H7 (cell line): ENCODE measurements at places on chromosomes 3 and 15. TPM values are rescaled to one million over a fixed set of nuclear protein-coding genes. Genes with fewer than 3 reads are reported as not detected.
A peak's percentile ranks its signal among the peaks of the same experiment; 100 is the strongest.

DNA sequence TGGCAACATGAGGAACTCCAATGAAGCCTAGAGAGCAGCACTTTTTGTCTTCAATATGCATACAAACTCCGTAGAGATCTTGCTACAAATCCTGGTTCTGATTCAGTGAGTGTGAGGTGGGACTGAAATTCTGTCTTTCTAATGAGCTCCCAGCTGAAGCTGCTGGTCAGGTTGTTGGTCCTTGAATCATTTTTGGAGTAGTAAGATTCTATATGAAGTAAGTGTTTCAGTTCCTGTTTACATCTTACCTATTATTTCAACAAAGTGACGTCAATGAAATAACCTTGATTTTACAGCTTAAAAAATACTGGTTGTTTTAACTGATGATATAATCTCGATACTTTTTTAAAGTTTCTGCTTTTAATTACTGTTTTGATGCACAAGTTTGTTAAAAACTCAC is 33.9 kb downstream of the SHQ1 start:
- no peak for DNase-seq

Gene GATA2
- 3.9 and 5.4 TPM in 2 replicates for total RNA-seq

Gene RBPMS2
- total RNA-seq, result 8.5 and 9.4 TPM in 2 replicates

- no peak for DNase-seq
These were observed 48.3 kb downstream of the MITF start for GRCh38 chr3:69787436-69788168.

Gene C3orf33
- total RNA-seq, result 1.9 and 2.9 TPM in 2 replicates

Gene CHRM5
- not detected in 2 replicates for total RNA-seq

Gene MAP6D1
- 1.7 and 4.4 TPM in 2 replicates for total RNA-seq

- DNase-seq, result no peak
These were observed 495.0 kb upstream of the ZNF385D start for GRCh38 chr3:22245811-22246583.

DNA sequence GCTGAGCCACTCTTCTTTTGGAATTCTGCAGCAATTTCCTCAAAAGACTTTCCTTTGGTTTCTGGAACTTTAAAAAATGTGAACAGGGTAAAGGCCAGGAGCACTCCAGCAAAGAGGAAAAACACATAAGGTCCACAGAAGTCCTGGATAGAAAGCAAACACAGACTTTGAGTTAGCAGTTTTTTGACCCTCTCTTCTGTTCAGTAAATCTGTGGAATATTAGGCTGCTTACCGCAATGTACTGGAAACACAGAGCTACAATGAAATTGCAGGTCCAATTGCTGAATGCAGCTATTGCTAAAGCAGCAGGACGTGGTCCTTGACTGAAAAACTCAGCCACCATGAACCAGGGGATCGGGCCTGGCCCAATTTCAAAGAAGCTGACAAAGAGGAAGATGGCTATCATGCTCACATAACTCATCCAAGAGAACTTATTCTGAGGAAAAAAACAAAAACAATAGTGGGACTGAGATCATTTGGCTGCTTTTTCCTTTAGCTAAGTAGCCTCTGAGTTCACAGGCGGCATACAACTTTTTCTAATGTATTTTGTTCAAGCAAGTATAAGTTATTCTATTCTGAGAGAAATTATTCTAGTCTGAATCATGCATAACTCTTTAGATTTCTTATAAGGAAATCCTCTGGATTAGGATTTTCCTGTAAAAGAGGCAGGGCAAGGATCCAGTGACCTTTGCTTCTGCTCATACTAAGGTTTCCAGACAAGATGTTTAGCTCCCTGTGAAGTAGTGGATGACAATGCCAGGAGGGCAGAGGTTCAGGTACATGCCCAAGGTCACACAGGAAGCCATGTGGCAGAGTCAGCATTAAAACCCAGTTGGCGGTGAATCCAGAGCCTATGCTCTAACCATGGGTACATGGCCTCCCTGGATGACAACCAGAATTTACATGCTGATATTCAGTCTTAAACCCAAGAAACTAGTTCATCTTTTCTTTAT is 28.3 kb downstream of the SLC2A2 start:
- DNase-seq, result no peak

Gene TAGLN3
- 3.5 and 4.5 TPM in 2 replicates for total RNA-seq

DNA sequence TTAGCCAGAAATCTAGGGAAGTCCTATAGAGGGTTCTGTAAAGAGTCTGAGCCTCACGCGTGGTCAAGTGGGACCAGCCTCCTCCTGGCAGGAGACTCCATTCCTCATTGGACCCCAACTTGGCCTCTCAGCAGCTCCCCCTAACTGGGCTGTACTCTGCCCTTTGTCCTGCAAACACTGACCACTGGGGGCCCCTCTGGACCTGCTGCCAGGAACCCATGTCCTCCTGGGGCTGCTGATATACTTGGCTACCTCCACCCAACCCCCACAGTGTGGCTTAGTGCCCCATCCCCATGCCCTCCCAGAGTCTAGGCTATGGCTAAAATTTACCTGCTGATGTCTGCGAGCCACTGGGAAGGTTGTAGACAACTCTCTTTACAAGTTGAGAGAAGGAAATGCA is 62.7 kb downstream of the UBP1 start:
- DNase-seq, result peak; percentile 22

DNA sequence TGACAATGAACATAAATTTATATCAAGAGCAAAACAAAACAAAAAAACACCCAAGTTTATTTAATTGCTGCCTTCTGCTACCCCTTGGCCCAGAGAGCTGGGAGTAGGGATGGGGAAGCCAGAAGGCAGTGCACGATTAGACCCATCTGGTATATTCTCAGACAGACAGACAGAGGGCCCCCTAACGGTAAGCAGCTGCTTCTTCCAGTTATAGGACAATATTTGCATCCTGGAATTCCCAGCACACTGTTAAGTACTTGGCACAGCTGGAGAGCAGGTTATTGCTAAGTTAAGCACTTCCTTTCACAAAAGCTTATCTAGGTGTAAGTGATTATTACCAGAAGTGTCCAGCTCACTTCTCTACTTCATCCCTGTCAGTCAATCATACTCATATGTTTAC is 39.3 kb downstream of the C2CD4B start:
- DNase-seq, result no peak

- DNase-seq, result no peak
These were observed 103.2 kb downstream of the SST start for GRCh38 chr3:187567021-187567420.

GRCh38 chr15:93997071-93997658 is 234.2 kb upstream of the MCTP2 start:
- no peak for DNase-seq

Gene CFAP161
- 0.59 TPM in 1 of 2 replicates, not detected in the other for total RNA-seq

Gene PRR20G
- 0.22 TPM in 1 of 2 replicates, not detected in the other for total RNA-seq

Gene GUCA1C
- not detected in 2 replicates for total RNA-seq

DNA sequence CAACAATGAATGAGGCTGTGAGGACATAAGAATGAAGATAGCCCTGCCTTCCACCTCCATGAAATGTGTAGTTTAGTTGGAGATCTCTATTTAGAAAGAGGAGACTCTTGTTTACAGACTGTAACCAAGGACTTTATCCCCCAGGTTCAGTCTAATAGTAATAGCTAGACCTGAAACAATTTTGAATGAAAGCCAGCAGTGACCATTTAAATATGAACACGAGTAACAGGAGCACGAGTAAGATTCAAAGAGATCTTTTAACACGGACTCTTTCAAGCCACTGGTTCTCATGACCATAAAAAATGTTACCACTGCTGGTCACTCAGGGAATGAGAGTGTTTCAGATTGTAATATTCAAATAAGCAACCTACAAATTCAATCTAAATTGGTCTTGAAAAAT is 123.1 kb downstream of the FMN1 start:
- no peak for DNase-seq

DNA sequence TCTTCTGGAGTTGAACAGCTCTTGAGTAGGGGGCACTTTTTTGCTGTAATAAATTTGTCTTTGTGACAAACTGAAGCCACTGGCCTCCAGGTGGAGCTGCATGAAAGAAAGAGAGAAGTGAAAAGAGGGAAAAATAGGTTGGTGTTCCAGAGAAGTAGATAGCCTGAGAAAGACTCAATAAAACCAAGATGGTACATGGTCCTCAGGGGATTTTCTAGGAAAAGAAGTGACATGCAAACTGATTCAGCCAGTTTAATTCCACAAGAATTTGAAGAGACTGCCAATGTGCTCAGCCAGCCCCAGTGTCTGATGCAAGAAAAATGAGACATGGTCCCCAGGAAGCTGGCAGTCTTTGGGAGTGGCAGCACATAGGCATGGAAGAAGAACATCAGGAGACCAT is 152.7 kb downstream of the CD47 start:
- DNase-seq, result peak; percentile 19

GRCh38 chr3:195906865-195907683 is 1.3 kb downstream of the TNK2 start:
- peak; percentile 75 for DNase-seq

- DNase-seq, result no peak
These were observed 42.9 kb downstream of the ATP13A3 start for GRCh38 chr3:194443901-194444300.

GRCh38 chr15:72855791-72856190 is 72.2 kb upstream of the ADPGK start:
- no peak for DNase-seq

- DNase-seq, result no peak
These were observed 46.7 kb downstream of the UBE3A start for GRCh38 chr15:25391971-25392721.

DNA sequence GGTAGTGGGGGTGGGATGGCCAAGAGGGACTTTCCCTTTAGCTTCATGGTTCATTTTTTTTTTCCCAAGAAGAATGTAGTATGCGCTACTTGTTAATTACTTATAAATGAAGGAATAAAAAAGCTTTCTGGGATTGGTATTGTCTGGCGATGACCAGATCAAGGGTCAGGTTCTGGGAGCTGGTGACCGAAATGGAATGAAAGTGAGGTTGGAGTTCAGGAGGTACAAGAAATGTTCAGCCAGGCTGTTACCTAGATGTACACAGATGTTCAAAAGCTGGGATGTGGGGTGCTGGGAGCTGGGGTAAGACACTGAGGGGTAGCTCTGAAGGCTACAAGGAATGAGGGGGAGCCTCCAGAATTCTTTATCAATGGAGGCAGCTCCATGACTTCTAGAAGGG is 17.1 kb upstream of the U2SURP start:
- DNase-seq, result no peak

Gene GTF2A2
- total RNA-seq, result 36.4 and 63.4 TPM in 2 replicates

DNA sequence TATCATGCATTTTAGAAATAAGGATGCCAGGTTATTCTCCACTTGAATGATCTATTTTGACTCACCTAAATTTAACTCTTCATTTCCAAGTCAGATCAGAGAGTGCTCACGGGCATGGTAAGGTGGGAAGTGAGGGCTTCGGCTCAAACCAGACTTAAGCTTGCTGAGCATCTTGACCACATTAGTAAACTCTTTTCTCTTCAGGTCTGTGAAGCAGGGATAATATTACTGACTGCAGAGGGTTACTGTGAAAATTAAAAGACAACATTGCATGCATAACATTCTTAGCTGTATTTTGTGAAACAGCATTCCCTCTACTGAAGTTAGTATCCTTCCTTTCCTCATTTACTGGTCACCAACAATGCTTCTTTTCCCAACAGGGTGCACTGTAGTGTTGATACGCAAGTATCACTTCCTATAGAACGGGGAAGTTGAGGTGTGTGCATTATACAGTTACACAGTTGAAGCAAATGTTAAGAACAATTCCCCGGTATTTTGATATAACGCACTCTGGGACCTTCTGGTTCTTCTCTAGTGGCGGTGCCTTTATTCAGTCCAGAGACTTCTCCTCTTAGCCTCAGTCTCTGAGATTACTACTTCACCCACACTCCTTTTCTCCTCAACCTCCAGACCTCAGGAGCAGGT is 74.1 kb upstream of the MNS1 start:
- DNase-seq, result no peak

- DNase-seq, result peak; percentile 24
These were observed 6.1 kb downstream of the MFGE8 start for GRCh38 chr15:88907111-88907510.

DNA sequence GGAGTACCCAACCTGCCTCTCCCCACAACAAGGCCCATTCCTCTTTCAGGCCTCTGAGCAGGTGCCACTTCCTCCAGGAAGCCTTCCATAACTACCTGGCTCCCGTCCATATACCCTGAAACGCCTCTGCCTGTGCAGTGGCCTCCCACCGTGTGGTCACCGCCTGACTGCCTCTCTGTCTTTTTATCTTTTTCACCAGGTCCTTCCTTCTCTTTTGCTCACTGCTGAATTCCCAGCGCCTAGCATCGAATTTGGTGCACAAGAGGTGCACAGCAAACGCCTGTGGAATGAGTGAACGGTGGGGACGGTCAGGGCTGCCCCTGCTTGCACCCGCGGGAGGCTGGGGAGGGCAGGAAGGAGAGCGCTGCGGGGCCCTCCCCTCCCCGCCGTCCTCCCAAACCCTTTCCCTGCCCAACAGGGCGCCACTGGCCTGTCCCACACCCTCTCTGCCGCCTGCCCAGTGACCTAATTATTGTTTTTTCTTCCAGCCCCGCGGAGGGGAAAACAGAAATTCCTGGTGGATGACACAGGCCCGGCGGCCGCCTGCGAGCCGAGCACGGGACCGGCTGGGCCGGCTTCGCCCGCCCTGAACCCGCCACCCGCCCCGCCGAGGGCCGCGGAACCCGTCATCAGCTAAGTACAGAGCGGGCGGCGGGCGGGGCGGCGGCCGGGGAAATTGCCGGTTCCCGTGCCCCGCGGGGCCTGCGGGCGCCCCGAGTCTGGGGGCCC is 140.1 kb downstream of the SMAD6 start:
- peak; percentile 89 for DNase-seq

GRCh38 chr3:18704326-18704725 is 279.2 kb upstream of the SATB1 start:
- no peak for DNase-seq

DNA sequence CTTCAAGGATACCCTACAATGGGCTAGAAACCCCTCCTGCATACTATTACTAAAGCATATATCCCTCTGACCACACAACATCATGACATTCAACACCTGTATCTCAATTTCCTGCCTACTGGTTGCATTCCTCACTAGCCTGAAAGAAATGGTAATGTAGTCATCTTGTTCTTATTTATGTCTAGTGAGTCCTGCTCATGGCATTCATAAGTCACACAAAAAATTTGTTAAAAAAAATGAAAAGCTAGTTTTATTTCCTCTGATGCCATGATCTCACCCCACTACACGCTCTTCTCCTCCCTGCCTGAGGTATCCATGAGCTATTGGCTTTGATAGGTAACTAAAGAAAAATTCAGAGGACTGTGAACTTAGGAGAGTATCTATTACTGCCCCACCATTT is 284.5 kb downstream of the ZNF385D start:
- no peak for DNase-seq

DNA sequence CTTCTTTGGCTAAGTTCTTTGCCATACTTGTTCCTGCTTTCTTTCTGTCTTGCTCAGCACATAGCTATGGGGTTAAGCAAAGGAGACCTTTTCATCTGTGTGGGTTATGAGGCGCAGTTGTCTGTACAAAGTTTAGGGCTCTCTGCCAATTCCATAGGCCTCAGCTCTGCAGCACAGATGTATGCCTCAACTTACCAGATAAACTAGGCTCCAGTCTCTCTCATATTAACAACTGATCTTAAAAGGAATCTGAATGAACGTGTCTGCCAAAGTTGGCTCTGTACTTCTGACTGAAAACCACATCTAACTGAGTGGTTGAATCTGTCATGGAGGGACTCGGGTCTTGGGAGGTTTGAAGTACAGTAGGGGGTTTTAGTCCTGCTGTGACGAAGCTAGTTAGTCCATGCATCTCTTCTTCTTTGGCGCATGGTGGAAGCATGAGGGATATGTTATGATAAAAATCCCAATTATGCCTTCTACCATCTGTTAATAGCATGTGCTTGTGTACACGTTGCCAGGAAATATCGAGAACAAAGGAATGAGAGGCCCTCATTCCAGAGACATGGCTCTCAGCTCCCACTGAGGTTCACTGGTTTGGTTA is 114.6 kb upstream of the TSC22D2 start:
- no peak for DNase-seq
